ENCODE measurements at places on chromosomes 13 and 19.

GRCh38 chr19:435707-436412, 25.0 kb downstream of the SHC2 start:
- DNase-seq = no peak

GRCh38 chr13:106595625-106596024, 27.7 kb upstream of the ARGLU1 start:
- no peak for DNase-seq

GRCh38 chr13:26340807-26341206, 86.9 kb downstream of the CDK8 start:
- no peak for DNase-seq

DNA sequence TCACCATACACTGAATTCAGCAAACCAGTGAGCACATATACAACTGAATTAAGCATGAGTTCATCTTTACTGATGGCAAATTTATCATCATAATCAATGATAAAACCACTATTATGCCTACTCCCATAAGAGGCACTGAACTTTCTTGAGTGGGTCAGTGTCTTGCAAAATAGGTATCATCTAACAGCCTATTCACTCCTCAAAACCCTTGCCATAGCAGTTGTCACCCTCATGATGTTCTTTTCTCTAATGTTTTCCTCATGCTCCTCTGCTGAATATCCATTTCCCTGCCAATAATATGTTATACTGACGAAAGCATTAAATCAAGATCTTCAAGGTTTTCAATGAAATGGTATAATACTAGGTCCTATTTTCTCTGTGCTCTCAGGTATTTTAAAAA, 5.6 kb downstream of the ARGLU1 start:
- no peak for DNase-seq

GRCh38 chr13:73090823-73091187, 32.0 kb downstream of the KLF5 start:
- no peak for DNase-seq

- peak; percentile 80 for DNase-seq
Observed at GRCh38 chr19:57830071-57830602, at the start of gene ZNF587B. TSS of gene ZNF587B (plus strand) at chr19:57830299. CDS start at chr19:57830529, 230 bp downstream.

GRCh38 chr13:100139817-100140216, 50.9 kb downstream of the PCCA start:
- no peak for DNase-seq

DNA sequence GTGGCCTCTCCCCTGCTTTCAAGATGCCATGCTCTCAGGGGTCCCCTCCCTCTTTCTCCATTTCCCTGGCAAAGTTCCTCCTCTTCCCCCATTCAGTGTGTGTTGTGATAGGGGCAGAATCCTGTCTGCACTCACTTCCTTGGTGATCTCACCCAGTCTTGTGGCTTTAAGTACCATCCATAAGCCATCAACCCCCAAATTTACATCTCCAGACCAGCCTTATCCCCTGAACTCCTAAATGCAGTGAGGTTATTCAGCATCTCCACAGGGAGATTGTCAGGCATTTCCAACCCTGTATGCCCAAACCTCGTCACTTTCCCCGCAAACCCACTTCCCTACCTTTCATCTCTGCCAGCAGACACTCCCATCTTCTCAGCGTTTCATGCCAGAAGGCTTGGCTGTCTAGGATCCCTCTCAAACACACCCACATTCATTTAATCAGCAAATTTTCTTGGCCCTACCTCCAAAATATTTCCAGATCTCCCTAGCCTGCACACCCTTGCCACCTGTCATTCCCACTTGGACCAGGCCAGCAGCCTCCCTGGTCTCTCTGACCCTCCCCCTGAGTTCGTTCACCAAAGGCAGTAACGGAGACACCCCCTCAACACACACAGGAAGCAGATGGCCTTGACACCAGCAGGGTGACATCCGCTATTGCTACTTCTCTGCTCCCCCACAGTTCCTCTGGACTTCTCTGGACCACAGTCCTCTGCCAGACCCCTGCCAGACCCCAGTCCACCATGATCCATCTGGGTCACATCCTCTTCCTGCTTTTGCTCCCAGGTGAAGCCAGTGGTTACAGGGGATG, at the start of gene HCST:
TSS of gene HCST (plus strand) at position 676 of the 808 bp plus-strand sequence. CDS start at position 741, 65 bp downstream.
- DNase-seq = no peak

GRCh38 chr13:112974671-112975070, 5.7 kb downstream of the MCF2L start:
- DNase-seq = no peak

DNA sequence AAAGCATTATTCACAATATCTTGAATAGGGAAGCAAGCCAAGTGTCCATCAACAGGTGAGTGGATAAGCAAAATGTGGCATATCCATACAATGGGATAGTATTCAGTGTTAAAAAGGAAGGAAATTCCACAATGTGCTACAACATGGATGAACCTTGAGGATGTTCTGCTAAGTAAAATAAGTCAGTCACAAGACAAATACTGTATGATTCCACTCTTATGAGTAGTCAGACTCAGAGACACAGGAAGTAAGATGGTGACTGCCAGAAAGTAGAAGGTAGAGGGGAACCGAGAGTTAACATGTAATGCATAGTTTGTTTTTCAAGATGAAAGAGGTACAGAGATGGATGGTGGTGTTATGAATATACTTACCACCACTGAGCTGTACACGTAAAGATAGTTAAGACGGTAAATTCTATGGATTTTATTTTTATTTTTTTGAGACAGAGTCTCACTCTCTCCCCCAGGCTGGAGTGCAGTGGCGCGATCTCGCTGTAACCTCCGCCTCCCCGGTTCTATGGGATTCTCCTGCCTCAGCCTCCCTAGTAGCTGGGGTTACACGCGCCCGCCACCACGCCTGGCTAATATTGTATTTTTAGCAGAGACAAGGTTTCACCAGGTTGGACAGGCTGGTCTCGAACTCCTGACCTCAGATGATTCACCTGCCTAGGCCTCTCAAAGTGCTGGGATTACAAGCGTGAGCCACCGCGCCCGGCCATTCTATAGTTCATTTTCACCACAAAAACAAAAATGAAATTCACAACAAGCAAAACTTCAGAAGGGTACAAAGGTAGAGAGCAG, 1.0 kb upstream of the CHAMP1 start:
- no peak for DNase-seq

GRCh38 chr13:30173303-30173610, 134.1 kb downstream of the KATNAL1 start:
- no peak for DNase-seq

GRCh38 chr13:35965226-35965927, 165.8 kb downstream of the DCLK1 start:
- no peak for DNase-seq

GRCh38 chr19:1279782-1280341, 4.5 kb downstream of the FAM174C start:
- DNase-seq = peak; percentile 67

GRCh38 chr19:4977299-4978174, 8.6 kb downstream of the KDM4B start:
- no peak for DNase-seq

- DNase-seq = no peak
Observed at GRCh38 chr13:76991432-76991795, 467 bp upstream of the CLN5 start.

- DNase-seq = peak; percentile 24
Observed at GRCh38 chr13:34546344-34547250, 395.5 kb upstream of the NBEA start.

- DNase-seq = no peak
Observed at GRCh38 chr13:110246530-110246929, 60.4 kb downstream of the COL4A1 start.

DNA sequence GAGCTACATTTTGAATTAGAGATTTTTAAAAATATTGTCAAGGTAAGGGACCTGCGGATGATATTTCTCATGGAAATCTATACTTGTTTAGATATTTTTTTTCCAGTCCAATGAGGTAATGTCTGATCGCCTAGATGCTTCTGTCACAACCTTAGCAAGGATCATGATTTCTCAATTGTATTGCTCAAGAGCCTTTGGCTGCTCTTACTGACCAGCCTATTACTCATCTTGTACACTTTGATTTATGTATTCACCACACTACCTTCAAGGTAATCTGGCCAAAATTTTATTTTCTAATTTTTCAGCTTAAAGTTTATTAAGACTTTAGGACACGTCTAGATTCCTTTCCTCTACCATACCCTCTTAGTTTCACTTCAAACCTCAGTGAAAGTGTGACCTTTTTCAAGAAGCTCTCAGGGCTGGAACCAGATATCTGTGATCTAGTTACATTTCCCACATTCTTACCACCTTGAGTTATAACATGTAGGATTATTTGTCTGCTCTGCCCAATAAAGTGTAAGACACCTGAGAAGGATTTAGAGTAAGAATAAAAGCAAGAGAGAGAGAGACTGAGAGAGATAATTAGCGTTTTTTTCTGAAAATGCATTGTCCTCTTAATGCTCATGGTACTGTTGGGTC, 197.1 kb downstream of the ITGBL1 start:
- DNase-seq = no peak

DNA sequence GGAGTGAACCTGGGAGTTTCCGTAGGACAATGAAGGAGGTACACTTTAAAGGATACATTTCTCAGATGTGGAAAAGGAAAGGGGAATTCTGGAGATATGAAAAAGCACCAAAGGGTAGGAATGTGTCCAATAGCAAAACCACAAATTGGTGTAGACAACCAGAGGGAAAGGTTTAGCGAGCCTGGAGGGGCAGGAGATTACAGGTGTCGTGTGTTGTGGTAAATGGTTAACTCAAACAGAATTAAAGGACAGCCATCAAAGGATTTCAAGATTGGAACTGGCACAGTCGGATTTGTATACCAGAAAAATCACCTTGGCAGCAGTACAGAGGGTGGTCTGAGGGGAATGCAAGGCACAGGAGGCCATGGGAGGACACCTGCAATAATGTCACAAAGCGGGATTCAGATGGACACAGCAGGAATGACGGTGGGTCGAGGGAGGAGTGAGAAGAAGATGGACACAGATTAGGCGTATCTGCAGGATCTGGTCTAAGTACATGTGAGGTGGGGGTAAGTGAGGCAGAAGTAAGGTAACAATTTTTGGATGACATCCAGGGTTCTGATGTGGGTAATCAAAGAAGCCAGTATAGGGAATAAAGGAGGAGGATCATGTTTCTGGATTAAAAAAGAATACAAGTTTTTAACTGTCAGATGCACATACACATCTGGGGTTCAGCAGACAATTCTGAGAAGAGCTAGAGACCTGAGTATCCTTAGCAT, 361.6 kb downstream of the KLF12 start:
- no peak for DNase-seq

GRCh38 chr13:40345654-40346372, 320.6 kb downstream of the FOXO1 start:
- DNase-seq = no peak

Data from foreskin melanocyte (primary cell).